ENCODE measurements at places on chromosomes 2 and 18.
A peak's percentile ranks its signal among the peaks of the same experiment; 100 is the strongest.

DNA sequence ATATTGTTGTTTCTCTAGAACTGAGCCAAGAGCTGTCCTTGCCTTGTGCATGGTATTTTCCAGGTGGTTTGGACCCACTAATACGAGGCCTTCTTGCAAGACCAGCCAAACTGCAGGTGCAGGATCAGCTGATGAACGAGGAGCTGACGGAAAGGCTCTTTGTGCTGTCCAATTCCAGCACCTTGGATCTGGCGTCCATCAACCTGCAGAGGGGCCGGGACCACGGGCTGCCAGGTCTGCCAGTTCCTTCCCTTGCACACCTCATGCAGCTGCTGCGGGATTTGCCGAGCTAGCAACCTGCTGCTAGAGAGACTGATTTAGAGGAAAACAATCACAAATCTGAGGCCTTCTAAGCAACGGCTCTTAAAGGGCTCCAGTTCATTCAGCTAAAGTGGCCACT is 74.5 kb downstream of the TPO start:
- DNase-seq, result no peak

GRCh38 chr2:69703189-69703588 is 38.7 kb upstream of the ANXA4 start:
- DNase-seq, result no peak

GRCh38 chr2:113370030-113370429 is 67.5 kb upstream of the ZNG1B start:
- no peak for DNase-seq

GRCh38 chr2:189756311-189756952 is 6.2 kb downstream of the OSGEPL1 start:
- DNase-seq, result no peak

DNA sequence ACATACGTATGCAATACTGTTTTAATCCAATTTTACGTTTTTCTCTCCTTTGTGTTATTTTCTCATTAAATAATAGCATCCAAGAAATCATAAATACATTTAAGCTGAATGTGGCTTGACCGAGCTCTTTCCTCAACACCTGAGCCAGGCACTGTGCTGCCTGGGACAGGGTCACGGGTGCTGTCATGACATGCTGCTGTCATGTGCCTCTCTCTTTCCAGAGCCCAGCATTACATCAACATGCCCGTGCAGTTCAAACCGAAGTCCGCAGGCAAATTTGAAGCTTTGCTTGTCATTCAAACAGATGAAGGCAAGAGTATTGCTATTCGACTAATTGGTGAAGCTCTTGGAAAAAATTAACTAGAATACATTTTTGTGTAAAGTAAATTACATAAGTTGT is 94.1 kb upstream of the LDLRAD4 start:
- DNase-seq, result no peak

GRCh38 chr2:62196278-62196901 is 475 bp downstream of the B3GNT2 start:
- no peak for DNase-seq

GRCh38 chr2:53949457-53949856 is 21.3 kb downstream of the PSME4 start:
- DNase-seq, result no peak

- DNase-seq, result no peak
Observed at GRCh38 chr2:66343259-66343658, 91.7 kb upstream of the MEIS1 start.

GRCh38 chr18:23528580-23529472 is 25.5 kb downstream of the RMC1 start:
- peak; percentile 86 for DNase-seq

DNA sequence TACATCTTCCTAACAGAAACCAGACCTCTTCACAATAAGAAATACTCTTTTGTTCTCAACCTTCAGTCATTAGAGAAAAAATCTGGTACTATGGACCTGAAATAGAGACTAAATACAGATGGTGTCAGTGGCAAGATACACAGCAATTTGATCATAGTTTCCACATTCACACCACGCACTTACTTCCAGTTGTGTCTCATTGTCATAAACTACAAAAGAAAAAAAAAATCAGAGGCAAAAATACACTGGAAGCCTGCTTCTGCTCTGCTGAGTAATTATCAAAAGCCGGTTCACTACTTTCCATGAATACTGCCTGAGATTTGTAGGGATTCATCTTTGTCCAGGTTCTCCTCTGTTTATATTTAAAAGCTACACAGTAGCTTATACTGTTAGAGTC is 182.6 kb downstream of the PID1 start:
- DNase-seq, result no peak

DNA sequence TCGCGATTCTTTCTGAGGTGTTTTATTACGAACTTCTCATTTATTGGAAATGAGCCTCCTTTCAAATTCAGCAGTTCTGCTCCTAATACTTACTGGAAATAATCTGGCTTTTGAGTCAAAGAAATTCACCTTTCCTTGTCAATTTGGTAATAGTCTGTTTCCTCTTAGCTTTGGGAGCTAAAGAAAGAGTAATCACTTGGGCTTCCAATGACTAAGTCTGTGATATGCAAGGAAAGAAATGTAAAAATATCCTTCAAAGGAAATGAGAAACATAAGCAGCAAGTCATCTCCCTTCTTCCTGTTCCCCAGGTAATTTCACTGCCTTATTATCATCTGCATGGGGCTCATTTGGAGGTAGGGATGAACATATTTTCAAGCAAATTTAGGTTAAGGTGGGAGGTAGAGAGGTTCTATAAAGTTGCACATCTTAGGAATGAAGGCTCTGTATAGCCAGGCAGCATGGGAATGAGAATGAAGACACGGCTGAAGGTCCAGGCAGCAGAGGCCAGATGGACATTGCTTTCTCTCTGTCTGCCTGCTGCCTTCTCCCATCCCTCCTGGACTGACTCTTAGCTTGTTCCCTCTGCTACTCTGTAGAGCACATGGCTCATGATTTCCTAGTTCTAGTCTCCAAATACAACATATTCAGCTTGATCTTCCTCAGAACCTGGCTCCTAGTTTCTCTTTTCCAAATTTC is 1.0 kb downstream of the SPP2 start:
- no peak for DNase-seq

DNA sequence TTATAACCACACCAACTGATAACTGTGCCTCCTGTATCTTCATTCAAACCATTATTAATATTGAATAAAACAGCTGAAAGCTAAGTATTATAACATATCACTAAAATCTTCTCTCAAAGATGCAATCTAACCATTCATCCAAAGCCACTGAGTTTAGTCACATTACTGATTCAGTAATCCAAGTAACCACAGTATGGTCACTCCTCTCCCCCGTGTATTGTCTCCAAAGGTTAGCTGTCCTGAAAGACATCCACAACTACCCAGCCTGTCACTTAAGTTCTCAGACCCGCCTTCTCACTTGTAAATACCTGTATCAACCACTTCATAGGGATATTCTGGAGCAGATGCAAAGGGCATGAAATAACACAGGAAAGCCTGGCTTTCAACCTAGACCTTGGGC is 213.4 kb upstream of the BOD1L2 start:
- no peak for DNase-seq

DNA sequence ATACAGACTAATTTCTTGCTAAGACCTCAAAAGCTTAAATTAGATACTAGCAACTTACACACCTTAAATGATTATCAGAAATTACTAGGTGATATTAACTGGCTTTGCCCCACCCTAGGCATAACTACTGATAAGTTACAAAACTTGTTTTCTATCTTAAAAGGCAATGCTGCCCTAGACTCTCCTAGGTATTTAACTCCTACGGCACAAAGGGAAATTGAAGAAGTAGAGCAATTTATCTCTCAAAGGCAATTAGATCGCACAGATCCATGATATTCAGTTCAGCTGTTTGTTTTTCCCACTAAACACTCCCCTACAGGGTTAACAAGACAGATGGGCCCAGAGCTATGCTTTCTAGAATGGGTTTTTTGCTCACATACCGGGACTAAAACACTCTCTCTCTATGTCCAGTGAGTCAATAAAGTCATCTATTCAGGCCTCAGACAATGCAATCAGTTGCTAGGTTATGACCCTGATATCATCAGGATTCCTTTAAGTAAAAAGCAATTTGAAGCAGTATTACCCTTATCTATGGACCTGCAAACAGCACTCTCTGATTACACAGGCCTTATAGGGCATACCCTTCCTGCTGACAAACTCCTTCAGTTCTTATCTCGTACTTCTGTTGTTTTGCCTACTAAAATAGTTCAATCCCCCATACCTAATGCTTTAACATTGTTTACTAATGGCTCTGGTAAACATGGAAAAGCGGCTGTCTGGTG is 14.3 kb downstream of the MAP3K2 start:
- DNase-seq, result no peak

- DNase-seq, result no peak
Observed at GRCh38 chr18:45398448-45398847, 216.8 kb upstream of the SLC14A2 start.

- DNase-seq, result no peak
Observed at GRCh38 chr2:198383392-198383791, 579.0 kb downstream of the PLCL1 start.

DNA sequence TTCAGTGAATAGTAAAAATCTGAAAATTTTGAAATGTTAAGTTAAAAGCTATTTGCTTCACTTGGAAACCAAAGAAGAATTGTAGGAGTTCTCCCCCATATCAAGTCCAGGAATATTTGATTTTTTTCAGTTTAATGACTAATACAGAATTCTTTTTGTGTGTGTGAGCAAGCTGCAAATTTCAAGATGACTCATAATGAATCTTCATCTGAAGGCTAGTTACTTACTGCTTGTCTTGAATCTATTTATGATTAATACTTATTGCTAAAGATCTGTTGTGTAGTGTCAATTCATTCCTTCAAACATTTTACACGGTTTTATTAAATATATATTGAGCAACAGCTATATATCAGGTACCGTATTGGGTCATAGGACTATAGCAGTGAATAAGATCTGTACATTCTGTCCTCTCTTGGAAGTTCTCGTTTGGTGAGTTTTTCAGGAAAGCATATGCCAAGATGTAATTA is 47.8 kb upstream of the CAVIN2 start:
- peak; percentile 54 for DNase-seq

DNA sequence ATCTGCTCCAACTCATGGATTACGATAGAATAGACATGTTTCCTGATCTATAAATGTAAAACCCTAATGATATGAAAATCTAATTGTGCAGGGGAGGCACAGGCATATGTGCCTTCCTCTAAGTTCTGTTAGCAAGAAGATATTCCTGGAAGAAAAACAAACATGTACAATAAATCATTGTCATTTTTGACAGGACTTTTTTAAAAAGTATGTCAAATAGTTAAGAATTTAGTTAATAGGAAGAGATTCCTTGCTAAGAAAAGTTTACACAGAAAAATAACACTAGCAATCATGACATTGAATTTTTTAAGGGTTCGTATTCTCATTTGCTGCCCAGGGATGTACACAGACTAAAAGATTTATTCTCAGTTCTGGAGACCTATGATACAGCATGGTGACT is 15.3 kb upstream of the CREB1 start:
- DNase-seq, result no peak

DNA sequence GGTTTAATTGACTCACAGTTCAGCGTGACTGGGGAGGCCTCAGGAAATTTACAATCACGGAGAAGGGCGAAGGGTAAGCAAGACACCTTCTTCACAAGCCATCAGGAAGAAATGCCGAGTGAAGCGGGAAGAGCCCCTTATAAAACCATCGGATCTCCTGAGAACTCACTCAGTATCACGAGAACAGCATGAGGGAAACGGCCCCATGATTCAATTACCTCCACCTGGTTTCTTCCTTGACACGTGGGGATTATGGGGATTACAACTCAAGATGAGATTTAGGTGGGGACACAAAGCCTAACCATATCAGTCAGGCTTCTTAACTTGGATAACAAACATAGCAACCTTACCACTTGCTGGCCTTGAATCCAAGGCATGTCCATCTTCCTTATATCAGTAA is 289.0 kb upstream of the STON1 start:
- no peak for DNase-seq

DNA sequence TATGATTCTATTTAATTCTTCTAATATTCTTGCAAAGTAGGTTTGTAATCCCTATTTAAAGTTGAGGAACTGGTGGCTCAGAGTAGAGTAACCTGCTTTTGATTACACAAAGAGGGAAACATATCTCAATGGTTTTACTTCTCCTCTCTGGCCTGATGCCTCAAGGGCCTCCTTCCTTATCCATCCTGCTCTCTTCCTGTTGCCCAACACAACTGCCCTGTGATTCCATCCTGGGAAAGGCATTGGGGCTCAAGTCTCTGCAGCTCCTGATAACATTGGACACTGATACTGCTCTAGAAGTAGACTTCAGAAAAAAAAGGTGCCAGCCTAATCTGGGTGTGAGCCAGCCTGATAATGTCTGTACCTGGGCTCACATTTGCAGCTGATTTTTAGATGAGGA is 75.8 kb downstream of the RDH14 start:
- DNase-seq, result no peak

- no peak for DNase-seq
Observed at GRCh38 chr2:130915149-130915548, 78.4 kb downstream of the ARHGEF4 start.

- no peak for DNase-seq
Observed at GRCh38 chr18:54872681-54873080, 44.4 kb downstream of the RAB27B start.

GRCh38 chr2:199999166-199999565 is 43.8 kb downstream of the MAIP1 start:
- no peak for DNase-seq

DNA sequence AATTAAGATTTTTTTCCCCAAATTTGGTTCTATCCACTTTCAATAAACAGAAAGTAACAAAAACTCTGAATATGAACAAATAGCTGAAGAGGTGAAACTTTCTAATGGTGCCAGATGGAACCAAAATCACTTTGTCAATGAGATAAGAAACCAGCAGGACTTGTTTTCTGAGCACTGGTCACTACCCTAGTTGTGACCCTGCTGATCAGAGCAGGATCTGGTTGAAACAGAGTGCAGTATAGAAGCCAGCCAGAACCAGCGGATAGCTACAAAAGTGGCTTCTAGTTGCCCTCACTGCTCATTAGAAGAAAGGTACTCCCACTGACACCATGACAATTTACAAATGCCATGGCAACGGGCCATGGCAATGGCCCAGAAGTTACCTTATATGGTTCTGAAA is 158.3 kb upstream of the PIEZO2 start:
- no peak for DNase-seq

DNA sequence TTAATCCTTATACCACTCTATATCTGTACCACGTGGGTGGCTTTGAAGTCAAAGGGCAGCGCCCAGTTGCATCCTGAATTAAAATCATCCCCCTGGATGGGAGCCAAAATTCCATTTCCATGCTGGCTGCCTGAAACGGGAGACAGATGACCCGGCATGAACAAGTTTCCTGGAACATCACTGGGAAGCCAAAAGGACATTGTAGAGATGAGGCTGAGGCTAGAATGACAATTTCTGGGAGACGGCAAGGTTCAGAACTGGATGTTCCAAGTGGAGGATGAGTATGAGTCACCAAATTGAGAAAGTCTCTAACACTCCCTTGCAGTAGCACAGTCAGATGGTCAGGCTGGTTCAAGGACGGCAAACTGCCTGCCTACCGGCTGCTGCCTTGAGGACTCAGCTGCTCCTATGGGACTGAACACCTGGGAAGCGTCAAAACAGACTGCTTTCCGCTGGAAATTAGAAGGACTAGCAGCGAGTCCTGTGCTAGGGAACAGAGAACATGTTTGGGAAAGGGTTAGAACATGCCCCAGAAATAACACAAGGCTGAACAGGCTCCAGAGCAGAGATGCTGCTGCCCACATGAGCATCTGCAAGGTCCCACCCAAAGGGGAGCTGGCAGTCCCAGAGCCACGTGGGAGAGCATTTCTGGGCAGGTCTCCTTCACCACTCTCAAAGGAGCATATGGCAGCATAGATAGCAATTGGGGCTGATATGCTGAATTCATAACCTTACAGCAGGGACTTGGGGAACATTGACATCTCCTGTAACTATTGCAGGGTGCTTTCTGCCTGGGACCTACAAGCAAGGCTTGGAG is 32.0 kb downstream of the YPEL5 start:
- peak; percentile 21 for DNase-seq
